ENCODE measurements at places on chromosomes 1 and 21.

GRCh38 chr1:119882132-119883049, 13.9 kb downstream of the ADAM30 start:
- no peak for DNase-seq

- DNase-seq, result peak; percentile 19
Observed at GRCh38 chr1:231420959-231421545, 1.0 kb downstream of the EGLN1 start.

DNA sequence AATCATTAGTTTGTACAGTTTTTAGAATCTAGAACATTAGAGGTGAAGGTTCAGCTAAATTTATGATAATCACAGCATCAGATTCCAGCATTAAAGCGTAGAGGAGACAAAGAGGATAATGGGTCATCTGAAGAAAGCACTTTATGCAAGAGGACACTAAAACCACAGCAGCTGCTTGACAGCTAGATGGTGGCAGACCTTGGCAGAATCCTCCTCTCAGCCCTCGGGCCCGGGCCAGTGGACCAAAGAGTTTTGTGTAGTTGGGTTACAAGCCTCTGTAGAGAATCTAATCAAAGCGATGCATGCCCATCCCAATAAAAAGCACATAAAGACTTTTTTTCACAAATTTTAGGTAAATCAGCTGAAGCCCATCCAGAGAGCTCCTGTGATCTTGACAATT, 59.4 kb downstream of the AK5 start:
- DNase-seq, result no peak

DNA sequence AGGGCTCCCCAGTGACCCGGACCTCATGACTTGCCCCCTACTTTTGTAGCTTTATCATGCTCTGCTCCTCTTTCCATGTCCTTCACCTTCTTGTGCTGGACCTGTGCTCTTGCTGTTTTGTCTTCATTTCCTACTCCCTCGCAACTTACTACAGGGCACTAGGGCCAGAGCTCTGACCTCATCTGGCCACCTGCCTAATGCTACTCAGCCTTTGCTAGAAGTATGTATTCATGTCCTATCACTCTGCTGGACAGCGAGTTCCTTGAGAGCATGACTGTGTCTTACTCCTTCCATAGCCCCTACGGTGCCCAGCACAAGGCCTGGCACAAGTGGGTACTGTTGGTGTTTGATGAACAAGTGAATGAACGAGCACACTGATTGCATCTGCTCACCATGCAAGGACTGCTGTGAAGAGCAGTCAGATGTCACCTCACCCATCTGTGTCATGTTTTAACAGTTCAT, 1.9 kb downstream of the MTFR1L start:
- DNase-seq, result no peak

- DNase-seq, result no peak
Observed at GRCh38 chr1:37056325-37056724, 22.0 kb upstream of the GRIK3 start.

- DNase-seq, result no peak
Observed at GRCh38 chr1:214899908-214900460, 182.6 kb upstream of the KCNK2 start.

- DNase-seq, result no peak
Observed at GRCh38 chr21:38622081-38622826, 124.0 kb upstream of the ERG start.
